ENCODE measurements at places on chromosomes 1 and 21.

- DNase-seq, result no peak
Measured at GRCh38 chr1:85374160-85374559, 90.8 kb downstream of the DDAH1 start.

DNA sequence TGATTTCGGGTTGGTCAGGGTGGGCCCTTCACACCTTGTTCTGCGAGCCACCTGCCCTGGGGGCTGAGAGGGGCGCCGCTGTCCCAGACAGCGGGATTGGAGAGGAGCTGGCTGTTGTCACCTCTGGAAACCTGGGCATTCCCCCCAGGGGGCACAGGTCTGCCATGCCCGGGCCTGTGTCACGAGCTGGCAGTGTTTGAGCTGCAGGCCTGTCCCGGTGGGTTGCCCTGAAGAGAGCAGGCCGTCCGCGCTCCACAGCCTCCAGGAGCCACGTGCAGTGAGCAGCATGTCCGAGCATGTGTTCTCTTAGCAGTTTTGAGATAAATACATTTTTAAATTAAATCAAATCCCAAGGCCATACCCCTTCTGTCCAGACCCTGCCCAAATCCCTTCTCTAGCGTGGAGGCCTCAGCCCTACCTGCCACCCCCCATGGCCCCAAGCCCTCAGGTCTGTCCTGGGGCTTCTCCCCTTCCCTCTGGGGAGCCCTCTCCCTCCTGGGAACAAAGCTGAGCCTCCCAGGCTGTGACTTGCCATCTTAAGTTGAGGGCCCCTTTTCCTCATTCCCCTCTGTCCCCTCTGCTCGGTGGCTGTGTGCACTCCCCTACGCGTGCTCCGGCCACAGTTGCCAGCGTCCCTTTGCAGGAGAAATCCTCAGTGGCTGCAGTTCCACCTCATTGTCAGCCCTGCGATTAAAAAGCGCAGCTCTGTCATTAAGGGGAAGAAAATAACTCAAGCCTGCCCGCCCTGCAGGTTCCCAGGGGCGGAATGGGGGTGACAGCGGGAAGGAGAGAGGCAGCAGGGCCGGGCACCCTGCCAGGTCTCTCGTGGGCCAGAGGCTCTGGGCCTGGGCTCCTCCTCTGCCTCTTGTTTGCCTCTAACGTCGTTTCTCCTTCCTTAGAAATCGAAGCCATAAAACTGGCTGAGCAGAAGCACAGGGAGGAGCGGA is 26.6 kb downstream of the SLX9 start:
- no peak for DNase-seq

DNA sequence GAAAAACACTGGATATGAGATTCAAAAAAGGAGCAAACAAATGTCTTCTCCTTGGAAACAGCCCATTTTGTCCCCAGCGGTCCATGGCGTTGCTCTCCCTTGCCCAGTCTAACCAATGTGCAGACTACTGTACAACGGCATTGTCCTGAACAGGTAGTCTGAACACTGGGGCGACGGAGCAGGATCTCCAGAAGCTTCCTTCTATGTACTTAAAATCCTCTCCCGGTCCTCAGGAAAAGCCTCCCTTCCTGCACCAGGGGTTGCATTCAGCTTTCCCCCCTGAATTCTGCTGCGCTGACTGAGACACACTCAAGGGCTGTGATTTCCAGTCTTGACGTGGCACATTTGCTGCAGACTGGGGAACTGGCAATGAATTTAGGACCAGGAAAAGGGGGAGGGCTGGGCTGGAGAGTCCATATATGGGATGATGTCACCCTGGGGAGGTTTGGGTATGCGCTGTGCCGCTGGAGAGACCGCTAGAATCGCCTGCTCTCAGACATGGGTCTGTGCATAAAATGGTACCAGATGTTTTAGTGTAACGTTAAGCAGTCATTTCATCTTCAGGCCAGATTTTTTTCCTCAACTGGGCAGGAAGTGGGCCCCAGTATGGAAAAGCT is 275.9 kb upstream of the C1orf105 start:
- peak; percentile 87 for DNase-seq

- no peak for DNase-seq
Measured at GRCh38 chr1:204692841-204693356, 7.4 kb upstream of the LRRN2 start.

DNA sequence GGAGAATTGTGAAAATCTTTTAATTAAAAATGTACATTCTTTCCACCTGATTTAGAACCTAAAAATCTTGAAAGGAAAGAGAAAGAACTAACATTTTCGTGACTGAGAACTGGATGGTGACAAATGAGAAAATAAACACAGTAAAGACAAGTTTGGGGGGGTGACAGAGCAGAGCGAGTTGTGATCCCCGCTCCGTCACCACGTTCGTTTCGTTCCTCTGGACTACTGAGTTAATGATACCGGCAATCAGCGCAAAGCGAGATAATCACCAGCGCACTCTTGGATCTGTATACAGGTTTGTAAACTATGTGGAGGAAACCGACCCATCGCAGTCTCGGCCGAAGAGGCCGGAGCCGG is 31.2 kb upstream of the CFAP126 start:
- no peak for DNase-seq

DNA sequence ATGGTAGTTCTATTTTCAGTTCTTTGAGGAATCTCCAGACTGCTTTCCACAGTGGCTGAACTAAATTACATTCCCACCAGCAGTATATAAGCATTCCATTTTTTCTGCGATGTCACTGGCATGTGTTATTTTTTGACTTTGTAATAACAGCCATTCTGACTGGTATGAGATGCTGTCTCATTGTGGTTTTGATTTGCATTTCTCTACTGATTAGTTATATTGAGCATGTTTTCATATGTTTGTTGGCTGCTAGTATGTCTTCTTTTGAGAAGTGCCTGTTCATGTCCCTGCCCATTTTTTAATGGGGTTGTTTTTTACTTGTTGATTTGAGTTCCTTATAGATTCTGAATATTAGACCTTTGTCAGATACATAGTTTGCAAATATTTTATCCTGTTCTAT is 87.9 kb downstream of the RPS6KC1 start:
- DNase-seq, result no peak

DNA sequence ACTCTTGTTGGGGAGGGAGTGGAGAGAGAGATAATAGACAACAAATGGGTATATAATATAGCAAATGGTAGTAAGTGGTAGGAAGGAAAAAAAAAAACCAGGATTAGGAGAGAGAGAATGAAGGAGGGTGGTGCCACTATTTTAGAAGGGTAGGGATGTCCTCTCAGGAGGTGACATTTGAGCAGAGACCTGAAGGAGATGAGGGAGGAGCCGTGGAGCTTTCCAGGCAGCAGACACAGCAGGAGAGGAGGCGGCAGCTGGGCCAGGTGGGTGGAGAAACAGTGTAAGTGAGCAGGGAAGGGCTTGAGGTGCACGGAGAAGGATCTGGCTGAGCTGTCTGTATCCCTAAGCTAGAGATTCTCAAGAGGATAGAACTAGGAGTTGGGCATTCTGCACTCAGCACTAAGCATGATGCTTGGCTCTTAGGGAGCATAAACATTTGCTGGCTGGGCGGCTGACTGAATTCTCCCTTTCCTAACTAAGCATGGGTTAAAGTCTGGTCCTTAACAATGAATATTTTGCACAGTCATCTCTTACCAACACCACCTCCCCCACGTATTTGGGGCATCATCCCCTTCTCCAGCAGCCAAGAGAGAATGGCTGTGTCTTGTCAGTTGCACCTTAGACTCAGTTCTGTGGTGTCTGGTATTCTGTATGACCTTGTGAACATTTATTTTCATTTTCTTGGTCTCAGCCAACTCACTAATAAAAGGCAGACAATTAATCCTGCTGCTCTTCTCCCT is 27.6 kb upstream of the SARS1 start:
- no peak for DNase-seq

GRCh38 chr1:167185974-167186657 is 34.6 kb upstream of the POU2F1 start:
- DNase-seq, result no peak

- DNase-seq, result no peak
Measured at GRCh38 chr1:24212376-24212775, 25.3 kb upstream of the IFNLR1 start.

GRCh38 chr1:79122521-79122920 is 116.0 kb upstream of the ADGRL4 start:
- DNase-seq, result no peak

DNA sequence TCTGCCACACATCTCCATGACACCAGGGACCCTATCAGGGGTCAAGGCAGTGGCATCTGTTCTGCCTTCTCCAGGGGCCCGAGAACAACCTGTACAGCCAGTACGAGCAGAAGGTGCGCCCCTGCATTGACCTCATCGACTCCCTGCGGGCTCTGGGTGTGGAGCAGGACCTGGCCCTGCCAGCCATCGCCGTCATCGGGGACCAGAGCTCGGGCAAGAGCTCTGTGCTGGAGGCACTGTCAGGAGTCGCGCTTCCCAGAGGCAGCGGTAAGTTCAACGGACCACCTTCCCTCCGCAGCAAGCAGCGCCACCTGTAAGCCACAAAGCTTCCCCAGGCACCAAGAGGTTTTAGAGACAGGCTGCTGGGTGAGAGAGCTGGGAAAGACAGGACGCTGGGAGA is 15.9 kb downstream of the MX2 start:
- DNase-seq, result no peak

DNA sequence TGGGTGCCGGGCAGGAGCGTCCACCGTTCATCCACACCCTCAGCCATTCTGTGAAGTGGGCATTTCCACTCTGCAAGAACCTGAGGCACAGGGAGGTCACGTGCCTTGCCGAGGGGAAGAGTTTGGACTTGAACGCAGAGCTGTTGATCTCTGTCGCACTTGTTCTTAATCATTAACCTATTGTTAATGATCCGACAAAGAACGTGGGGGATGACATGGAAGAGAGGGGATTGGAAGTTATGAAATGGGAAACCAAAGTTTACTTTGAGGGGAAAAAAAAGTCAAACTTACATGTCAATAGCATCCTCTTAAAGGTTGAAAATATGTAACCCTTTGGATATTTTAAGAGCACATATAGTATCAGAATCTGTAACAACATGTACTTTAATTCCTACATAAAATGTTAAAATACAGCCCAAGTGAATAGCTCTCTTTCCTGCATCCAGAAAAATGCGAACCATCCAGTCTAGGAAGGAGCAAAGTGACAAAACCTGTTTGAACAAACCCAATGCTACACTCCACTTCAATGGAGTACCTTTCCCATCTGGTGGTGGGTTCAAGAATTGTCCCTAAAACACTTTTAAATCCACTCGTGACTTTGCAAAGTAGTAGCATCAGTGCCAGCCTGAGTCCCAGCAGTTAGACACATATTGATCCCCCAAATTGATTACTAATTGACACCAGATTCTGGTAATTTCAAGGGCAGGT is 75.5 kb downstream of the SETD4 start:
- DNase-seq, result peak; percentile 29

DNA sequence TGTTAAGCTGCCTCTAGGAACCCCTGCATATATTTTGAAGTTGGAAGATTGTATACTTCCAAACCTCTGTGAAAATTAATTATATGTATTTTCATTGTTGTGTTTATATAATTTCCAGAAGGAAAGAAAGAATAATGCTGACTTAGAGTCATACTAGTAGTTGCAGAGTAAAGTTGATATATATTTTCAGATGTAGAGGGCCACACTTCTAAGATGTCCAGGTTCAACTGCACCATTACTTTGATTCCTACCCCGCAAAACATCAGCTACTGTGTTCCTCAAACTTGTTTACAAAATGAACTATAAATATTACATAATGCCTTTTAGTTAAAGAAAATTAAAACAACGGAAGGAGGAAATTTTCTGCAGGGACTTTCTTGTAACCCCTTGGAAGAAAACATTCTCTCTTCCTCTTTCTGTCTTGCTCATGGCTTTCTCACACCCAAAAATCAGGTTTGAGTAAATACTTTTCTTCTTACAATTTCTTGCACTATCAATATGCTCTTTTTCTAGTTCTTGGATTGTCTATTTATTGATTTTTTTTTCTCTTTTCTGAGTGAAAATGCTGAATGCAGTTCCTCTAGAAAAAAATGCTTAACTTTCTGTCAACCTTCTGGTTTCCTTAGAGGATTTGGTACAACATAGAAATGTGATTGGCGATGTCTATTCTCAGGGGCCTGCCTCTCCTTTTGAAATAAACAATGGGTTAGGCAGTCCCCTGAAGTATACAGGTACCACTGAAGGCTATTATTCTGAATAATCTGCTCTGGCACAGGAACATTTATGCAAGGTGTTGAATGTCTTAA is 867.8 kb downstream of the TTLL7 start:
- DNase-seq, result no peak

GRCh38 chr1:101237229-101237837 is 514 bp downstream of the S1PR1 start:
- DNase-seq, result peak; percentile 46

DNA sequence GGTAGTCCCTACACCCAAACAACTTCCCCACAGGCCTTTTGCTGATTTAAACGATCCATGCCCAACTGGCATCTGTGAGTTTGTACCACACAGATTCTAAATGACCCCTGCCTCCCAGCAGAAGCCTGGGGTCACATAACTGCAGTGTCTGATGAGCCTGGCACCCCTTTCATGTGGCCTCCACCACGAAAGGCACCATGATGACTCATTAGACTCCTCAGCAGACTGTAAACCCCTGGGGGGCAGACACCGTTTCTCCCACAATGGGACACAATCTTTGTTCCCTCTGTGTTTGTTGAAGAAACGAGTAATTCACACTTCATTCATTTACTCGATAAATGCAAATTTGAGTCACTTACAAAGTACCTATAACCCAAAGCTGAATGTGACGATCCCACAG is 81.6 kb downstream of the CCDC185 start:
- DNase-seq, result no peak

GRCh38 chr1:154861607-154862094 is 8.4 kb downstream of the KCNN3 start:
- DNase-seq, result no peak

- DNase-seq, result no peak
Measured at GRCh38 chr1:192998536-192998935, 60.6 kb downstream of the UCHL5 start.

GRCh38 chr1:209569455-209570207 is 13.9 kb upstream of the CAMK1G start:
- DNase-seq, result peak; percentile 81

GRCh38 chr1:8902765-8903164 is 24.3 kb upstream of the ENO1 start:
- DNase-seq, result no peak

DNA sequence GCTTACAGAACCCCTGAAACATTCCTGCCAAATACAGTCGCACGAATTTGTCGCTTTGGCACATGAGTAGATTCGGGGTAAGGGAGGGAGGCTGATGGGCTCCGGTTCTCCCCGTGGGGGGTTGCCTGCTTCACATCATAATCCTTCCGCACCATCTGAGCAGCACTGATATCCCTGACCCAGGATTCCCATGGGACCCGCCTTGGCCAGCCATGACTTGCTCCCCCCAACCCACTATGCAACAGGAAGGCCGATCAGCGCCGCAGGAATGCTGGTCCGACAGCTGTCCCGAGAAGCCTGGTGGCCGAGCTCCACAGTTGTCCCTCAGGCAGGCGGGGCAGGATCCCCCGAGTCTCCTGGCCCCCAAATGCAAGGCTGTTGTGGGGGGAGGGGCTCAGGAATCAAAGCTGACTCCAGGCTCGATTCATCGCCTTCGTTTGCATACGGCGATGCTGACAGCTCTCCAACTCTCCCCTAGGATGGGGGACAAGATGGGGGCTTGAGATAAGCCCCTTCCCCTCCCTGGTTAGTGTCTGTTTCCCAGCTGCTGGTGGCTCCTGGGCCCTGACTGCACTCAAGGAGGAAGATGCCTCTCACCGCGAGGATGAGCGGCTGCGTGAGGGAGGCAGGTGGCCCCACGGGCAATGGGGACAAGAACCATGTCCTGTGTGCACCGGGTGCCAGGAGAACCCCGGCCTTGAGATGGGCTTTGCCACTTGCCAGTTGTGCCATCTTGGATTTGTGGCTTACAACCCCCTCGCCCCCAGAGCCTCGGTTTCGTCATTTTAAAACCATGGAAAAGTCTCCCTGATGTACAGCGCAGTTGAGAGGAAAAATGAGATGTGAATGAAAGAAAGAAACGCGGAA is 9.3 kb downstream of the DRAXIN start:
- no peak for DNase-seq
